ENCODE measurements at places on chromosomes 4 and X.

DNA sequence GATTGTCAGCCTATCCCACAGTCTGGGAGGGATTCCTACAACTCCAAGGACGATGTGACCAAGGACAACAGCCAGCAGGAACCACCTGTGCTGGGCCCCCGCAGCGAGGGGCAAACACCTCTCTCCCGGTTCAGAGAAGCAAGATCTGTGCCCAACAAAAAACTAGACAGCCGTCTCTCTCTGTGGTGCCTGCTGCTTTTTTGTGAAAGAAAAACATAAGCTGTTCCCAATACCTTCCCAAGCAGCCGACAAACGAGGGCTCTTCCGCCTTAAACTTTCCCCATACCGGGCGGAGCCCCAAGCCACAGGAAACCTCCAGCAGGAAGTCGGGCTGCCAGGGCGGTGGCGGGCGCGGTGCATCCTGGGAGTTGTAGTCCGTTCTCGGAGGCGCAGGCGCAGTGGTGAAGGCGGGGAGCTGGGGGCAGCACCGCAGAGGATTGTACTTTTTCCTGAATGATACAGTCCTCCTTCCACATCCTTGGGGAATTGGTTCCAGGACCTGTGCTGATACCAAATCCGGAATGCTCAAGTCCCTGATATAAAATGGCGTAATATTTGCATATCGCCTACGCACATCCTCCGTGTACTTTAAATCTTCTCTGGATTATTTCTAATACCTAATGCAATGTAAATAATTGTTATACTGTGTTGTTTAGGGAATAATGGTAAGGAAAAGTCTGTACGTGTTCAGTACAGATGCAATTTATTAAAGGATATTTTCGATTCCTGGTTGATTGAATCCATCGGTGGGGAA is 63.1 kb upstream of the IRF2 start:
- DNase-seq, result peak; percentile 91

GRCh38 chrX:77622233-77622632 is 163.8 kb downstream of the ATRX start:
- DNase-seq, result no peak

DNA sequence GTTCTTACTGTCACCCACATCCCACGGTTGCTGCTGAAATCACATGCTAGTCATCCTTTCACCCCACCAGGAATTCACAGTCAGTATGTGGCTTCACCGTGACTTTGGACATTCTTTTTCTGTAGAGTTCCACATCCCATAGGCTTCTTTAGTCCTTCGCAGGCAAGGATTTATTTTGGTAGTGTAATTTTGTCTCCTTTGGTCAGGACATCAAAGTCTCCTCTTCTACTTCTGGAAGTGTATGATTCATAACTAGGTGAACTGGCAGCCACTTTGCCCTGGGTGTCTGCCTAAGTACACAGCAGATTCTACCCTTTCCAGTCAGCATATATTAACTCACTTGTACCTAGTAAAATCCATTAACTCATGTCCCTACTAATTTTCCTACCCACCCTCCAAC is 38.3 kb upstream of the MMAA start:
- DNase-seq, result no peak

- no peak for DNase-seq
Observed at GRCh38 chrX:10156199-10157031, at the start of gene CLCN4. TSS of gene CLCN4 (plus strand) at chrX:10156975. CDS start at chrX:10185033, 28,058 bp downstream.

- no peak for DNase-seq
Observed at GRCh38 chrX:22445880-22446279, 173.2 kb downstream of the CBLL2 start.

DNA sequence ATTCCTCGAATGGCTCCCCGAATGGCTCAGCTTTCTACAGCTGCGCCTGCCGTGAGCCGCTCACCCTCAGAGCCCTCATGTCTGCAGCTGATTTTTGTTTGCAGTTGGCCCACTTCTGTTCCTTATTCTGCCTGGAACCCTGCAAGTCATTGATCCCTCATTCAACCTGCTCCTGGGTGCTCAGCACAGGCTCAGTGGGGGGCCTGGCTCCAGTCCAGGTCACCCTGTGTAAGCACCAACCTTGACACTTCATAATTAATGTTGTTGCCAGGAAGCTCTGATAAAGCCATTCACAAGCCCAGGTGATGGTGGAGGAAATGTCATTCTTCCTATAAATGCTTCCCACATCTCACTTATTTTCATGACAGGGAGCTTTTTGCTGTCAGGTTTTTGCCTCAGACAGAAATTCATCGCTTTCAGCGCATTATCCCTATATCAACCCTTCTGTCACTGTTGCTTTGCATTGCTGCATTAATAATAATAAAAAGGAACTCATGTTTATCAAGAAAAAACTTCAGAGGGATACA is 85.7 kb downstream of the F11 start:
- no peak for DNase-seq

DNA sequence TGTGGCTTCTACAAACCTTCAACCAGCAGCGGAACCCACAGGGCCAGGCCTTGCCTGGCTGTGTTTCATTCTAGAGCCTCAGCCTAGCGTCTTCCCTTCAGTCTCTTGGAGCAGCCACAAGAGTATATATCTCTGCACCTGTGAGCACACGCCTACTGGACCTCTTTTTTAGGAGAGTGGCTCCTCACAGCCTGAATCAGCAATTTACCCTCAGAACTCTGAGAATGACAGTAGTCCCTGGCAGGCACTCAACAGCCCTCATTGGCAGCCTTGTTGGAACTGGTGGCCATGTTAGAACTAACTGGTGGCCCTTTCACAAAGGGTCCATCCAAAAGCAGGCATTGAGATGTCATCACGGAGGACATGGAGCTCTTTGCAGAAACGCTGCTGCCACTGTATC is 138.9 kb downstream of the BCOR start:
- no peak for DNase-seq

DNA sequence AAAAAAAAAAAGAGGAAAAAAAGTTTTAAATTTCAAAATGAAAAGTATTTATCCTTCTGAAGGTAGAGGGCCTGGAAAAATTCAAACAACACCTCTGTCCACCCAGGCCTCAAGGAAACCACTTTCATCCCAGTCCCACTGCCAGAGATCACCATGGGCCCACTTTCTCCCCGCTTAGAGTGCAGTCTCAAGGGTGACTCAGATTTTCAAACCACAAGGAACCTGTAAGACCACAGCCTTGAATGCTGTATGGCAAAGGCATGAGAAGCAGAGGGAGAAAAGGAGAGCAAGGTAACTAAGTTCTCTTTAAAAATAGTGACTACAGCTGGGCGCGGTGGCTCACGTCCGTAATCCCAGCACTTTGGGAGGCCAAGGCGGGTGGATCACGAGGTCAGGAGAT is 87.9 kb upstream of the PACRGL start:
- DNase-seq, result no peak

- DNase-seq, result no peak
Observed at GRCh38 chr4:26887809-26888208, 27.2 kb downstream of the STIM2 start.

DNA sequence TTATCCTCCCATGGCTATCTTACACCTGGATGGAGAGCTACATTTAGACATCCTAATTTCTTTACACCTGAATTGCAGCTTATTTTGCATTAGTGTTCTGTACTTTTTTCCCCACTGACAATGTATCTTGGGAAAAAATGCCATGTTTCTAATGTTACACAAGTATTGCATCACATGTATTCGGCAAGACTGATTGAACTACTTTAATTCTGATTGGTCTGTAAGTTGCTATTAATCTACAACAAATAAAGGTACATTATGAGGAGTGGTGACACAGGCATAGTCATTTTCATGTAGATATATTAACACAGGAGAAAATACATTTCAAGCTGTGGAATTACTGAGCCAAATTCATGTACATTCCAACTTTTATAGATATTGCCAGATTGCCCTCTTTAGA is 558.0 kb downstream of the TRIML1 start:
- no peak for DNase-seq

DNA sequence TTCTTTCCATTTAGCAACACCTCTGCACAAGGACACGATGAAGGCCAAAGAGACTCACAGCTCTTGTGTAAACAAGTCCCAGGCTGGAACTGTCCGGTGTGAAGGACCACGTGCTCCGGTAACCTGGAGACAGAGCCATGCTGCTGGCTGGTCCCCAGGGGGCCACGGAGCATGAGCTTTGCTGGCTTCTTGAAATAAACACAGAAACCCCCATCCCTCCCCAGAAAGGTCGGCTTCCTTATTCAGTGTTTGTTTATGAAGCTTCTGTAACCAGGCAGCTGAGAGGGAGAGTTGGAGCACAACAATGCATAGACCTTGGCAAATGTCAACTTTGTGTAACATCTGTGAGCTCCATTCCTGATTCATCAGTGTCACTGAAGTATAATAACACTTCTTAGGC is 109.4 kb downstream of the GPR143 start:
- DNase-seq, result no peak

GRCh38 chr4:189021831-189022230 is 882.6 kb downstream of the TRIML1 start:
- DNase-seq, result no peak

- DNase-seq, result no peak
Observed at GRCh38 chr4:79913581-79913980, 159.4 kb downstream of the ANTXR2 start.
